ENCODE measurements at places on chromosomes 6 and 20.

GRCh38 chr6:121330516-121330915 lies 3.8 kb downstream of the TBC1D32 start:
- ATAC-seq, result no peak

DNA sequence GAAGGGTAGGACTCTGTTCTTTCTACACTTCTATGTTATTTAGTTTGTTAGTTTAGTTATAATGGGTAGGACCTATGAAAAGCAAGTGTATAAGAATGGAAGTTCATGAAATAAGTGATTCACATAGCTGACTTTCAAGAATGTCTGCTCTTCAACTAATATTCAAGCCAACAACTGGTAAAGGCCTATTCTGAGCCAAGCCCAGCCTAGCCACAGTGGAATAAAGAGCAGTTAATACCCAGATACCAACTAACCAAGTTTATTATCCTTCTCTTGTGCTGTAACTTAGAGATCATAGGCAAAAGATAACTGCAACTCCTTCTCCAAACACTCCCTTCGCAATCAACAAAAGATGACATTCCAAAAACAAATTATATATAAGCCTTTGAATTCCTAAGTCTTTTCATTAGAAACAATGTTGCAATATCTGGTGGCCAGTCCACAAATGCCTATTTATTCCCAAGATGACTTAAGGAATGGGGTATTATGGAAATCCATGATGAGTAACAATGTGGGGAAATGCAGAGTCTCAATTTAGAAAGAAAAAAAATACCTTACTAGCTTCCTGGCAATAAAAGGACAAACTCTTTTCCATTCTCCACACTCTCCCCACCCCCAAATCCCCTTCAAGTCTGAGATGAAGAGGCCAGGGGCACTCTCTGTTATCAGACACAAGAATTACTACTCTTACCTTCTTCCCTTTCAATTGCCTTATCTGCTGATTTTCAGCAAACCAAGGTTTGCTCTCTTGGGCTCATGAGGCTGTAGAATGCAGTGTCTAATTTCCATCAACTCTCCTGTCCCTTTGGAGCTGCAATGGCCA lies 27.4 kb downstream of the BTBD9 start:
- no peak for ATAC-seq

- no peak for ATAC-seq
These were observed 183.5 kb downstream of the CDKAL1 start for GRCh38 chr6:20717743-20718142.

DNA sequence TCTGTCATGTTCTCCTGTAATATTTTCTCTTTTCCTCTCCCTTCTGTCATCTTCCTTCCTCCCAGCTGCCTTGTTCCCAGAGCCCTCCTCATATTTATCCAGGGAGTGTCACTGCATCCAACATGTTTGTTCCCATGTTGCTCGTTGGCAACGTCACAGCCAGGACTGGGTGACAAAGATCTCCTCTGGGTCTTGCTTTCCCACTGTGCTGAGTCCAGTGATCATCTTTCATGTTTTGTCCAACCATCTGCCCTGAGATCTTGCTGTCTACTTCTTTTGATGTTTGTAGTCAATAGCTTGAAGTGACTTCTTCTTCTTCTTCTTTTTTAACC lies 26.6 kb downstream of the FARS2 start:
- ATAC-seq, result peak; percentile 34

DNA sequence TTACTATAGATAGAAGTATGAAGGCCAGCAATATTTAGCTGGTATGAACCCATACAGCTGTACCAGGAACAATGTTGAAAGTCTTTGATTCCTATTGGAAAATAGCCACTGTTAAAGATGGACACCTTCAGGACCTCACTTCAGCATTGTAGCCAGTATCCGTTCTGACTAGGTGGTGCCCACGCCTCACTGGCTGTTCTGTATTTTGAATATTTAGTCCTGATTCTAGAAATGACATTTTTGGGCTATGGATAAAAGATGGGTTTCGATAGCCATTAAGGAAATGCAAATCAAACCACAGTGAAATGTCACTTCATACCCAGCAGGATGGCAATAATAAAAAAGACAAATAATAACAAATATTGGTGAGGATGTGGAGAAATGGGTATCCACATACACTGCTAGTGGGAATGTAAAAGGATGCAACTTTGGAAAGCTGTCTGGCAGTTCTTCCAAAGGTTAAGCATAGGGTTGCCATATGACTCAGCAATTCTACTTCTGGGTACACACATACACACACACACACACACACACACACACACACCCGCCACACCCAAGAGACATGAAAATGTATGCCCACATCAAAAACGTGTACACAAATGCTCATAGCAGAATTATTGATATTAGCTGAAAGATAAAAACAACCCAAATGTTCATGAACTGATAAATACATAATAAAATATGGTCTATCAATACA lies 56.8 kb downstream of the UTRN start:
- no peak for ATAC-seq

- ATAC-seq, result no peak
These were observed 256.9 kb upstream of the RNF24 start for GRCh38 chr20:4272225-4272624.

GRCh38 chr6:134309227-134309626 lies 8.7 kb downstream of the SGK1 start:
- no peak for ATAC-seq

DNA sequence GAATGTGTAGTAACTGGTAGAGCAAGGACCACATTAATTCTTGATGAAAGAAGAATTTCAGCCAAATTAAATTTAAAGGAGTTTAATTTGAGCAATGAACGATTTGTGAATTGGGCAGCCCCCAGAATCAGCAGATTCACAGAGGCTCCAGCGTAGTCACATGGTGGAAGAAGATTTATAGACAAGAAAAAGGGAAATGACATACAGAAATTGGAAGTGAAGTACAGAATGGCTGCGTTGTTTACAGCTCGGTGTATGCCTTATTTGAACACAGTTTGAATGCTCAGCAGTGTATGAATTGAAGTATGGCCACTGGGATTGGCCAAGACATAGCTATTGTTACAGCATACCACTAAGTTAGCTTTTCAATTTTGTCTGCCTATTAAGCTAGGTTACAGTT lies 173.6 kb upstream of the ARG1 start:
- peak; percentile 10 for ATAC-seq

GRCh38 chr6:117960877-117961276 lies 53.8 kb downstream of the SLC35F1 start:
- no peak for ATAC-seq

DNA sequence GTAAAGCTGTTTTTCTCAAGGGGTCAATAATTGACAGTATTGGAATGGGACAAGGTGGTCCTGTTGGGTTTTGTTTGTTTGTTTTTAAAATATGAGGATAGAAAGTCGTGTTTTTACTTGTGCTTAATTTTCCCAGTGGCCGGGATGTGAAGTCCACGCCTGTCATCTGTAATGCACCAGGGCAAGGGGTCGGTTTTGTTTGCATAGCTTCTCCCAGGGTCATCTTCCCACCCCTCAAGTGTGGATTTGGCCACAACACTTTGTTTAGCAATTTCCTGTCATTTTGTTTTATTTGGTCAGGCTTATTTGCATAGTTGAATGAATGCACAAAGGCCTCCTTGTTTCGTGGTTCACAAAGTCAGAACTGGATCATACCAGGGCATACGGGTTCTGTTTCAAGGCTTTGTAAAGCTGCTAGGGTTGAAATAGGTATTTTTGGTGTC lies 29.8 kb downstream of the SYNJ2 start:
- ATAC-seq, result no peak

- no peak for ATAC-seq
These were observed 58.1 kb downstream of the RREB1 start for GRCh38 chr6:7165890-7166267.

DNA sequence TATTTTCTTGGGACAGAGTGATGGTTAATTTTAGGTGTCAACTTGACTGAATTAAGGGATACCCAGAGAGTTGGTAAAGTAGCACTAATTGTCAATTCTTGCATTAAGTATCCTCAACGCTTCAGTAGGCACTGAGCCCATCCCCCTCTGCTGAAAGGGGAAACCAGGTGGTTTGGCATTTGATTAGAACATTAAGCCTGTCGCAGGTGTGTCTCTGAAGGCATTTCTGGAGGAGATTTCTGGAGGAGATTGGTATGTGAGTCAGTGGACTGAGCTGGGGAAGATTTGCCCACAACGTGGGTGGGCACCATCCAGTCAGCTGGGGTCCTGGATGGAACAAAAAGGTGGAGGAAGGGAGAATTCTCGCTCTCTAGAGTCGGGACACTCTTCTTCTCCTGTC lies 119.8 kb downstream of the RFX6 start:
- ATAC-seq, result no peak

- no peak for ATAC-seq
These were observed 139.9 kb downstream of the GRM4 start for GRCh38 chr6:34005901-34006531.

- ATAC-seq, result peak; percentile 53
These were observed 725 bp downstream of the EEF1A1 start for GRCh38 chr6:73519926-73520687.

- no peak for ATAC-seq
These were observed 20.2 kb downstream of the GMEB2 start for GRCh38 chr20:63606686-63607085.

GRCh38 chr6:4564801-4565271 lies 211.4 kb upstream of the CDYL start:
- no peak for ATAC-seq

DNA sequence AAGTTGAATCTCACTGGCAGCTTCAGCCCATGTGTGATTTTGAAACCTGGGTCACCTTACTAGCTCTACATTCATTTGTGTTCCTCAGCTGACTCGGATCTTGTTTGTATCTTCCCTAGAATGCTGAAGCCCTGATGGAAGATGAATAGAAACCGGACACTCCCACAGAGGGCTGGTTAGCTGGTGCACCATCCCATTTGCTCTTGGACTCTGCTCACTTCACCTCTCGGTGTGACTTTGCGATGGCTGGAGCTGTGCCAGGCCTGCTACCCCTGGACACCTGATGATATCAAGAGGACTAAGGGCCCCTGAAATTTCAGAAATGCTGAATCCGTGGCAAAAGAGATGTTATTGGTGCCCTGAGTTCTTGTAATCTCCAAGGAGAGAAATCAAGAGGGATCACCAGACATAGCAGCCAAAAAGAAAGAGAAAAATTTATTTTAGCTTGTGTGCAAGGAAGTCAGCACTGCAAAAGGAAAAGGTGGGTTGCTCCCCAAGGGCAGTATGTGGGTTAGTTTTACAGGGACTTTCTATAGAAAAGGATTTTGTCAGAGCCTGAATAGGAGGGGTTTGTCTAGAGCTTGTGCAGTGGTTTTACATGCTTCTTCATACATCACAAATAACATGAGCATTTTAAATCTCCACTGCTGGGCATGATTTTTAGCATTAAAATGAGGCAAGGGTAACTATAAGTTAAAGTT lies 426.3 kb upstream of the NOX3 start:
- ATAC-seq, result peak; percentile 46

DNA sequence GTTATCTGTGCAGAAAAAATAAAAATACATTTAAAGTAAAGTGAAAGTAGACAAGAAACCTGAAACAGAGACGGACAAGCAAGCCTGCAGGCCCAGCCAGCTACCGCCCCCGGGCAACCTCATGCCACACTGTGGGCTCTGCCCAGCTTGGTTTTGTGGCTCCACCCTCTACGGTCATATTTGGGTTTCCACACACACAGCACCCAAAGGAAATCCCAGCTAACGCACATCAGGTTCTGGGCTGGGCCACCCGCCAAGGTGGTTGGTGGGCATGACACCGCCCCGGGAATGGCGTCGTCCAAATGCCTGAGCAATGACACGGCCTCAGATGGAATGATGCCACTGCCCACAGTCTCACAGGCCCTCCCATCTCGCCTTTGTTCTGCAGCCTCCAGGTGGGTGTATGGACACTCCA lies 22.9 kb downstream of the FAM110A start:
- ATAC-seq, result peak; percentile 93

- ATAC-seq, result no peak
These were observed 18.0 kb upstream of the RSPH3 start for GRCh38 chr6:159017757-159018559.

DNA sequence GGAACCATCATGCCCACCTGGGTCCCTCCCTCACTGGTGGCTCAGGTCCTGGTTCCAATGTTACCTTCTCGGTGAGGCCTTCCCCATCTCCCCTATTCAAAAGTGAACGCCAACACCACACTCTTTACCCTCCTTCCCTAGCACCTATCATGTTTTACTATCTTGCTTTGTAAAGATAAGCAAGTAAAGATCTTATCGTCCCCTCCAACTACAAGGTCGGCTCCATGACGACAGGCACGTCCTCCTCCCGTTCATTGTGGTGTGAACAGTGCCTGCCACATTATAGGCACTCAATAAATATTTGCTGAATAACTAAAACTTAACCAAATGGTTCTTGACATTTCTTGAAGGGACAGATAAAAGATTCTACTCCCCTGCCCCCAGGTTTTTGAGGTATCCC lies 147.1 kb downstream of the PREX1 start:
- ATAC-seq, result no peak

GRCh38 chr20:54633374-54634355 lies 158.3 kb downstream of the DOK5 start:
- no peak for ATAC-seq

- ATAC-seq, result no peak
These were observed 174.0 kb downstream of the RNF144B start for GRCh38 chr6:18561037-18561750.

- peak; percentile 80 for ATAC-seq
These were observed 43.3 kb upstream of the MRPS10 start for GRCh38 chr6:42260972-42261371.

DNA sequence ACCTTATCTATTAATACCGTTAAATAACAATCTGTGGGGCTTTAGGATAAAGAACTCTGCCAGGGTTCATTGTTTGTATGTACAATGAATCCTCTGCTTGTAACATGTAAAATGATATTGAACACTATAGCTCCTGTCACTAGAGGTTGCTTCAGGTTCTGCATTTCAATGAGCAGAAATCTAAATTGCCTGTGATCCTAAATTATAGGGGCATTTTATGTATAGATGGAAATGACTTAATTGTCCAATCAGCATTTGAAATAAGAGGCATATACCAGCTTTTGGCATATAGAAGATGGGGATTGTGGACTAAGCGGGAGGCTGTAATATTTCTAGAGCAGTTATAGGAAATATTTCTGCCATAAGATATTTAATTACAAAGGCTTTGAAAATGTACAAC lies 2.0 kb downstream of the NCOA3 start:
- ATAC-seq, result no peak

DNA sequence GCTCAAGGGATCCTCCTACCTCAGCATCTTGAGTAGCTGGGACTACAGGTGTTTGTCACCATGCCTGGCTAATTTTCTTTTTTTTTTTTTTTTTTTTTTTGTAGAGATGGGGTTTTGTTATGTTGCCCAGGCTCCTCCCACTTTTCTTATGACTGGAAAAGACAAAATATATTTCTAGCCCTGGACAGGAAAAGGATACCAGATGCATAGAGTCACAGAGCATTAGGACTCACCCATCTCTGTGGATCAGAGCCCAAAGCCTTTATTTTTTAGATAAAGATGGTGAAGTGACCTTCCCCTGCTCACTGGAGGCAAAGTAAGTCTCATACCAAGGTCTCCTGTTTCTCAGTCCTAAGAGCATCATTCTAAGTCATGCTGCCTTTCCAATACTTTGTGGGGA lies 3.4 kb downstream of the TRIM10 start:
- no peak for ATAC-seq

- peak; percentile 37 for ATAC-seq
These were observed 44.1 kb upstream of the EDN1 start for GRCh38 chr6:12245763-12246718.

GRCh38 chr20:17885544-17885943 lies 83.0 kb downstream of the SNX5 start:
- ATAC-seq, result peak; percentile 30
